ENCODE measurements at places on chromosomes 7 and 10.

- no peak for DNase-seq
Observed at GRCh38 chr7:130922206-130923112, 188.5 kb upstream of the KLF14 start.

GRCh38 chr10:83545901-83546391 is 593.4 kb upstream of the GHITM start:
- no peak for DNase-seq

DNA sequence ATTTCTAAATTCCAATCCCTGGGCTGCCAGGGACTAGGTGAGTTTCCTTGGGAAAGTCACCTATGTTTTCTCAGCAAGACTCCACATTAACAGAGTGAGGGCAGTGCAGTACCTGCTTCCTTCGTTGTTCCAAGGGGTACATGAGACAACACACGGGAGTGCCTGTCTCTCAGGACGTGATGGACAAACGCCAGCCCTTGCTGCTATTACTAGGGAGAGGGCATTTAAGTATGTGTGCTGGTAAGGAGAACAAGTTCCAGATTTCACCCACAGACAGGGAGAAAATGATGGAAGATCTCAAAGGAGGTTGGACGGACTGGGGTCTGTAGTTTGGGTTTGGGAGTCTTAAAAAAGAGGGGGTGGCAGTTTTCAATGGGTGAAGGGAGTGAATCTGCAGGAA is 195.7 kb downstream of the HERPUD2 start:
- no peak for DNase-seq

- DNase-seq: no peak
Observed at GRCh38 chr10:6362879-6363278, 160.1 kb downstream of the PFKFB3 start.

GRCh38 chr7:3722396-3722922 is 421.4 kb downstream of the SDK1 start:
- no peak for DNase-seq

DNA sequence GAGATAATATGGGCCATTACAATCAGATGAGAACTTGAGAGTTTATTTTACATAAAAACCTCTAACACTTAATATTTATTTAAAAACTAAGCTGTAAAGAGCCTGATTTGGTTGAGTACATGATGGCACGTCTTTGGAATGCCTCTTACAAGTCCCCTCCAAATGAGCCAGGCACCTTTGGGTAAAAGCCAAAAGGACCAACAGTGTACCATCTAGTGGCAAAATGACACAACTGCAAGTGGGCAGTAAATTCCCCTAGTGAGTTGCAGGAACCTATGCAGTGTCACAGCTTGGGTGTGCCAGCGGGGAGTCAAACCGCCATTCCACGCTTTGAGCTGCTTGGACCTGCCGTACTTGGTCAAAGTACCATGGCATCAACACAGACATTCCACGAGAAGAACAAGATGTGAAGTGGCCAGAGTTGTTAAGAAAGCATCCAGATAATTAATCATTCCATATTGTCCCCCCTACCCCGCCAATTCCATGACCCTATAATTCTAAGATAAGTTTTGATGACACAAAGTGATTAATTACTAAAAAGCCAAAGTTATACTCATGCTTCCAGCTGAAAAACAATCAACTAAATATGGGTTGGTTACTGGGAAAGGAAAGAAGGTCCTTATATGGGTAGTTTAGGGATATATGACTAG is 115.2 kb downstream of the SORBS1 start:
- no peak for DNase-seq

DNA sequence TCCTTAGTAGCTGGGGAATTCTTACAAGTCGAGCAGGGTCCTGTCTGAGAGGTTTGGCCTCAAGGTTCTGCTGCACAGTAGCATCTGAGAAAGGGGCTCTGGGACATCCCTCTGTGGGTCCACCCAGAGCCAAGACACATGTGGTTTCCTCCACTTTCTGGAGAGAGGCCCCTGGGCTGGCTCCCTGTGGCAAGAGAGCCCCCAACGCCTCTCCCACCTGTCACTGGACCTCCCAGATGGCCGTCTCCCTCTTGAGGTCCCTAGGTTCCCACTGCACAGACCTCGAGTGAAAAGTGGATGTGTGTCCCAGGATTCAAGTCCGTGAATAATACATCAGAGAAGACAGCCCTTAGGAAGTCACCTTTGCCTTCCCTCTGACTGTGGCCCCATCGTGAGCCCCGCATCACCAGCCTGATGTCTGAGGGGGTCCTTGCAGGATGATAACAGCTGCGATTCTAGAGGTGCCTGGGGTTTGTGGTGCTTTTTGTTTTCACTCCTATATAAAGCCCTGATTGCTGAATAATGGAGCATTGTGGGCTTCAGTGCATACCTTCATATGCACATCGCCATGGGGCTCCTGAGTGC is 319.0 kb downstream of the GLRX3 start:
- no peak for DNase-seq

- DNase-seq: no peak
Observed at GRCh38 chr7:64905547-64905946, 2.5 kb downstream of the ZNF273 start.

GRCh38 chr10:23015021-23015707 is 80.2 kb upstream of the MSRB2 start:
- no peak for DNase-seq

GRCh38 chr7:34982371-34983019 is 54.8 kb downstream of the DPY19L1 start:
- DNase-seq: no peak

DNA sequence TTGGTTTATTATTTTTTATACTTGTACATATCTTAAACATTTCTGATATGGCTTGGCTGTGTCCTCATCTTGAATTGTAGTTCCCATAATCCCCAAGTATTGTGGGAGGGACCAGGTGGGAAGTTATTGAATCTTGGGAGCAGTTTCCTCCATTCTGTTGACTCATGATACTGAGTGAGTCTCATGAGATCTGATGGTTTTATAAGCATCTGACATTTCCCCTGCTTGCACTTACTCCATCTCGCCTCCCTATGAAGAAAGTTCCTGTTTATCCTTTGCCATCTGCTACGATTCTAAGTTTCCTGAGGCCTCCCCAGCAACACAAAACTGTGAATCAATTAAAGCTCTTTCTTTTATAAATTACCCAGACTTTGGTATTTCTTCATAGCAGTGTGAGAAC is 207.7 kb downstream of the TPK1 start:
- DNase-seq: no peak

DNA sequence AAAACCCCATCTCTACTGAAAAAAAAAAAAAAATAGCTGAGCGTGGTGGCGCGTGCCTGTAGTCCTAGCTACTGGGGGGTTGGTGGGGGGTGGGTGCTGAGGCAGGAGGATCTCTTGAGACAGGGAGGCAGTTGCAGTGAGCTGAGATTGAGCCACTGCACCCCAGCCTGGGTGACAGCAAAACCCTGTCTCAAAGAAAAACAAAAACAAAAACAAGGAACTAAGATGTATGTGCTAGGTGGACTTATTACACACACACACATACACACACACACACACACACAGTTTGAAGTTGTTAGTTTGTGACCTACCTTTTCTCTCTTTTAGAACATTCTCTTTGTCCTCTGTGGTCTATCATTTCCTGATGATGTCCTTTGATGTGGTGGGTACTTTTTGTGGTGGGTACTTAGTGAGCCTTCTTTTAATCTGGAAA is 53.5 kb downstream of the EXOC6 start:
- no peak for DNase-seq

DNA sequence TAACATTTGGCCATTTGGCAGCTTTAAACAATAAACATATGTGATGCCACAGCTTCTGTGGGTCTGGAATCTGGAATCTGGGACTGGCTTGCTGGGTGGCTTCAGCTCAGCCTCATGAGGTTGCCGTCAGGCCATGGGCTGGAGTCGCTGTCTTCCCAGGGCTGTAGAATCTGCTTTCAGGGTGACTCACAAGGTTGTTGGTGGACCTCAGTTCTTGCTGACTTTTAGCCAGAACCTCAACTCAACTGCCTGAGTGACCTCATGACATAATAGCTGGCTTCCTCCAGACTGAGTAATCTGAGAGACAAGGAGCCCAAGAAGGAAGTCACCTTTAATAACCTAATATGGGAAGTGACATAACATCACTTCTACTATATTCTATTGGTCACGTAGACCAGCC is 44.6 kb upstream of the TSPAN13 start:
- no peak for DNase-seq

GRCh38 chr7:114356133-114356532 is 58.5 kb upstream of the FOXP2 start:
- DNase-seq: no peak

GRCh38 chr10:69103784-69104183 is 15.9 kb downstream of the SRGN start:
- DNase-seq: no peak

- DNase-seq: no peak
Observed at GRCh38 chr7:82258181-82258580, 185.4 kb downstream of the CACNA2D1 start.

DNA sequence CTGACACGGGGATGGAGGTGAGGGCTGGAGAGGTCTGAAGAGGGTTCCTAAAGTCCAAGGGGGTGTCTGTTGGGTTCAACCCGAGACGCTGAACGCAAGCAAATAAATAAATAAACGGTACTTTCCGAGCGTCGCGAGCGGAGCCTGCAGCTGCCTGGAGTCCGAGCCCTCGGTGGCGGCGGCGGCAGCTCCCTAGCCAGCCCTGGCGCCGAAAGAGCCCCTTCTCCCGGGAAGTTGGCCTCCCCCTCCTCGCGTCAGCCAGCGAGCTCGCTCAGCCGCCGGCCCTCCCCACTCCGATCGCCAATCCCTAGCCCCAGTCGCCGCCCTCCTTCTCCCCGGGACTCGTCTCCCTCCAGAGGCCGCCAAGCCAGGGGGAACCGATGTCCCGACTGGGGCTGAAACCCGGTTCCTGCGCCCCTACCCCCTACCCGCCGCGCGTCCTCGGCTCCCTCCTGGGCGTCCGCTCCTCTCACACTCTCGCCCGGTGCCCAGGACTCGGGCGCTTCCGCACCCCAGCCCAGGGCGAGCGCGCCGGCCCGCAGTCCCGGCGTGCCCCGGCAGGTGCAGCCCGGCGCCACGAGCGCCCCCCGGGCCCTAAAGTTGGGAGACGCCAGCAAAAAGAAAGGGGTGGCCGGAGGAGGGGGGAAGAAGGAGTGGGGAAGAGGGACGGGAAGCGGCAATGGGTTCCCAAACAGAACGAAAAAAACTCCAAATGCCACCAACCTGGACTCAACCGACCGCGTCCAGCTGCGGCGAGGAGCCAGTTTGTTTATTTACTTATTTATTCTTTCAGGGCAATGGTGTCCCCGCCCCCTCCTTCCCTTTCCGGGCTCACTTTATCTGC is at the start of gene GFRA1:
GFRA1 (minus strand) TSS at position 767 of the 844 bp plus-strand sequence. CDS start 1,177 bp downstream, outside the sequence.
- DNase-seq: no peak

GRCh38 chr7:90536449-90536848 is 59.7 kb upstream of the CDK14 start:
- no peak for DNase-seq

GRCh38 chr7:33250421-33250871 is 121.1 kb downstream of the BBS9 start:
- DNase-seq: no peak

DNA sequence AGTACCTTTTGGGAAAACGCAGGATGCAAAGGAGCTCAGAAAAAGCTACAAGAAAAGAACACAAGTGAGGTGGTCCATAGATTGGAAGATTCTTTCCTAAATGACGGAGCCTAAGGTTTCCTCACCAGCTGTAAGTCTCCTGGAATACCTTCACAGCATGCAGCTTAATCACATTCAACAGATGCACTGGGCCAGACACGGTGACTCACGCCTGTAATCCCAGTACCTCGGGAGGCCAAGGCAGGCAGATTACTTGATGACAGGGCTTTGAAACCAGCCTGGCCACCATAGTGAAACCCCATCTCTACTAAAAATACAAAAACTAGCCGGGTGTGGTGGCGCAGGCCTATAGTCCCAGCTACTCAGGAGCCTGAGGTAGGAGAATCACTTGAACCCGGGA is 228.7 kb downstream of the FRMD4A start:
- no peak for DNase-seq

DNA sequence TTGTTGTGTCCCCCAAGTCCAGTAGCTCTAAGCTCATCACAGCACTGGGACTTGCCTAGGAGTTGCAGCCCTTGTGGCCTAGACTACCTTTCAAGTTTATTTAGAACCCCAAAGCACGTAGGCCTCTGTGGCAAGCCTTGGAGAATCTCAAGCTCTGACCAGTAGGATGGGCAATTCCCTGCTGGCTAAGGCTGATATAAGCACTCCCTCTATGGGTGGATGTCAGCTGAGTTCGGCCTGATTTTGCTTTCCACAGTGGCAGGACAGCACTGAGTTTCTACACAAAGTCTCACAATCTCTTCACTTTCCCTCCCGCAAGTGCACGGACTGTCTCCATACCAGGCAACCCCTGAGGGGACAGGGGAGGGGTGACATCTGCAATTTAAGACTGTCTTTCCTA is 886.4 kb upstream of the LRRN3 start:
- no peak for DNase-seq

Measured in stimulated activated CD8-positive, alpha-beta memory T cell treated with anti-CD3 and anti-CD28 coated beads, Interleukin-15, amount 100 ng/mL, for 4 hours (primary cell).